ENCODE measurements at places on chromosomes 11 and 22.

- DNase-seq = no peak
These were observed 4.9 kb upstream of the TCN2 start for GRCh38 chr22:30602049-30602448.

DNA sequence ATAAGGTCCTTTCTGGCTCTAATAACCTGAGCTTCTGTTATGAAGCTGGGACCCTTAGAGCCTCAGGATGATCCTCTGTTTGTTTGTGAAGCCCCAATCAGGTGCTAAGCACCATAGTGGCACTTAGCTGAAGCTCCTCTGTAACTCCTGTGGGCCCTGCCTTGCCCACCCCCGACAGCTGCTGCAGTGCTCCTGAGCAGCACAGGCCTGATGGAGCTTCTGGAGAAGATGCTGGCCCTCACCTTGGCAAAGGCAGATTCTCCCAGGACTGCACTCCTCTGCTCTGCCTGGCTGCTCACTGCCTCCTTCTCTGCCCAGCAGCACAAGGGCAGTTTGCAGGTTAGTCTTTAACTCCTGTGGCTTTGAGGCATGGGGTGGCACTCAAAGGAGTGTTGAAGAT, 19.0 kb upstream of the CCDC134 start:
- DNase-seq = no peak

GRCh38 chr11:110053848-110054414, 39.3 kb upstream of the ZC3H12C start:
- DNase-seq = no peak

GRCh38 chr22:24156141-24156912, 25.0 kb upstream of the SUSD2 start:
- no peak for DNase-seq

GRCh38 chr11:28659716-28660348, 551.6 kb downstream of the METTL15 start:
- DNase-seq = no peak

DNA sequence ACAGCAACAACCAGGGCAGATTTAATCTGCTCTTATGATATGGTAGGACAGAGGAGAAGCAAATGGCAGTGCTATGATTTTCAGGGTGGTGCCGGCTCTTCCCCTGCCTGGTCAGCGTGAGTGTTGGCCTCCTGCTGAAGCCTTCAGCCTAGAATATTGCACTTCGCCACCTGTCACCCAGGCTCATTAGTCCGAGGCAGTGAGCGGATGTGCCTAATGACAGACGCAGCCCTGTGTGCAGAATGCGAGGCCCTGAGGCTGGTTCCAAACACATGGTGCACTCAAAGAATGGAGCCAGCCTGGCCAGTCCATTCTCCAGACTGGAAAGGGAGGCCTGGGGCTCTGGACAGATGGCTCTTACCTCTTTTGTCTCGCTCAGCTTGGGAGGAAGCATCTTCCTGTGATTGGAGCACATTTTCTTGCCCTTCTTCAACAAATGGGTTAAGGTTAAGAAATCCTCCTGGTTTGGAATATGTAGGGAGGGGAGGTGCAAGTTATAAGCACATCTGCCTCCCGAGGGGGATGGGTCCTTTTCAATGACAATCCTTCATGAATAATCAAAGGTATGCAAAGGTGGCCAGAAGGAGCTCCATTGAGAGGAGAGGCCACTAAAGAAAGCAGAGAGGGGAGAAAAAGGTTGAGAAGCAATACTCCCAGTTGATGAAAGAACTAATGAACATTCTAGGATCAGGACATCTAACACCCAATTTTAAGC, 39.7 kb upstream of the GALNT18 start:
- no peak for DNase-seq

GRCh38 chr11:46896719-46897406, 21.5 kb downstream of the LRP4 start:
- DNase-seq = no peak

DNA sequence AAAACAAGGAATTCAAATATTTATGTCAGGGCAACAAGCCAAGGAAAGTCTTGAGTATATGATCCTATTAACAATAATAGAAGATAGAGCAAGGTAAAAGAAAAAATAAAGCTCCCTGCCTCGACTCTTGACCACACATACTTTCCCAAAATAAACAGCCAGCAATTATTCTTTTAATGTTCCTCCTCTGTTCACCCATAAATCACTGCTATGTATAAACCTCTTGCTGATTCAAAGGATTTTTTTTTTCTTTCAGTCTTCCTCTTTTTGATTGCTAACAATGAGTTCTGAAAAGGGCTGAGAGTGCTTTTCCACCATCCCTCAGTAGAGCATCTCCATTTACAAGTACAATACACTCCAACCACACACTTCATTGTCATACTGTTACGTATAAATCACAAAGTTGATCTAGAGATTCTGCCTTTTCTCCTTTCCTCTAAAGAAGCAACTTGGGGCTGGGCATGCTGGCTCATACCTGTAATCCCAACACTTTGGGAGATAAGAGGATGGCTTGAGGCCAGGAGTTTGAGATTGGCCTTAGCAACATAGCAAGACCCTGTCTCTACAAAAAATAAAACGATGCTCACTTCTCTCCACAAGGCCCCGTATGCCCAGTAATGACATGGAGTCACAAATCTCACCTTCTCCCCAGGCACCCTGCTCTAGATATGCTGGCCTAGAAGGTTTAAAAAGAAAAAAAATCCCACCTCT, 24.0 kb downstream of the RAB30 start:
- no peak for DNase-seq

DNA sequence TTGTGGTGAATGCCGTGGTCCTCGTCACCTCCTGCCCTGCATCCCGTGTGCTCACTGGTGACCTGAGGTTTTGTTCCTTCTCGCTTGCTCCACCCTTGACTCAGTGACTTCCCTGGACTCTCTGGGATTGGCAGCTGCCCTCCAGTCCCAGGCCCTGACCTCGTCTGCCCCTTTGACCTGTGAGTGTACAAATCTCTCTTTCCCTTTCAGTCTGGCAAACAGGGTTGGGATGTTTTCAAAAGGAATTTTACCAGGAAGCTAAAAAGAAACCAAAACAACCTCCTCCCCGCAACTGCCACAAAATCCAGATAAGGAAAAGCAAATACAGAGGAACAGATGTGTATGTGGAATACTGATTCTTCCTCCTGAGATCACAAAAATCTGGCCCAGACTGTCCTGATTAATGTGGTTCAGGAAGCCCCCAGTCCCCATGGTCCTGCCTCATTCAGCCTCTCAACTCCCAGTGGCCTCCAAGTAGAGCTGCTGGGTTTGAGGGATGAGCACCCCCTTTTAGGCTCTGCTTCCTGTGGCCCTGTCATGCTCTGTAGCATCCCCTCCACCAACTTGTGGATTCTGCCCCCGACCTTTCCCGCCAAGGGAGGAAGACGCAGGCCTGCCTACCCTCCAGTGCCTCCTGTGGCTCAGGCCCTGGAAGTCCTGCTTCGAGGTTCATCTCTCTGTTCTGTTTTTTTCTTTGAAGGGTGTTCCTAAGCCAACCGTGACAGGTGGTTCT, 15.2 kb downstream of the ROBO4 start:
- DNase-seq = no peak

DNA sequence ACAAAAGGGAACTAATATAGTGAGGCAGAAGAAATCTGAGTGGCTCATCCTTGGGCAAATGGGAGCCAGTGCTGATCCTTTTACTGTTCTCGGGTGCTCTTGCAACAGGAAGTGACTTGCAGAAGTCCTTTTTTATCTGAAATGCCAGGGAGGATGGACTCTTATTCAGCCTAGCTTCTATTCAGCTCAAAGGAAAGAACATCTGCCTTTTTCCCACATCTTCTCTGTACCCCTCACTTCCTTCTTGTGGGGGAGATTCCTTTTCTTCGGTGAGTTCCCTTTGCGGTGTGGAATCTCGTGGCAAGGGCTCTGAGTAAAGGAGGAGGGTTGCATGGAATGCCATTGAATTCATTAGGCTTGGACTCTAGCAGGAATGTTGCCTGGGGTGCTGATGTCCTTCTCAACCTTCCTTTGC, 76.2 kb downstream of the ZBTB16 start:
- no peak for DNase-seq

DNA sequence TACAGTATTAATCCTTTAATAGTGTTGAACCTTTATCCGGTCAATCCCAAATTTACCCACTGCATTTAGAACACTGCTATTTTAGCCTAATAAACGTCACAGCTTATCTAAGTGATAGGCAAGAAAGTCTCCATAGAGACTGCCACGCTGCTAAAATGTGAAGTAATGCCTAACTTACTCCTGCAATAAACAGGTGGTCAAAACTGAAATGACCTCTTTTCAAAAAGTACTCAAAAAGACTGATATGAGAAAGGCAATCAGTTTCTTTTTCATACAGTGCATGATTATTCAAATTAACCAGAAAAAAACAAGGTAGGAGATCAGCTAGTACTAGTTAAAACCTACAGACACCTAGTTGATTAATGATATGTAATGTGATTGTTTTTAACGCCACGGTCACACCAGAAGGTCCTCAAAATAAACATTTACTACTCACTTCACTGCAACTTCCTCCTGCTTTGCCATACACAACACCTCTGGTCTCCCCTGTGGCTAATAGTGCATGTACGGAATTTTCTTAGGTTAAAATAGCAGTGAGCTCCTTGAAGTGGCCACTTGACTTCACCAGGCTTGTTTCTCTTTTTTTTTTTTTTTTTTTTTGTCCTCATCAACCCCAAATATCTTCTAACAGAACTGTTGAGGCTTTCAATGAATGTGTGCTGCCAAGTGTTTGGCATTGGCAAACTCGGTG, 8.8 kb downstream of the ATP5MG start:
- DNase-seq = no peak

GRCh38 chr11:28049338-28050216, 58.4 kb downstream of the KIF18A start:
- no peak for DNase-seq

DNA sequence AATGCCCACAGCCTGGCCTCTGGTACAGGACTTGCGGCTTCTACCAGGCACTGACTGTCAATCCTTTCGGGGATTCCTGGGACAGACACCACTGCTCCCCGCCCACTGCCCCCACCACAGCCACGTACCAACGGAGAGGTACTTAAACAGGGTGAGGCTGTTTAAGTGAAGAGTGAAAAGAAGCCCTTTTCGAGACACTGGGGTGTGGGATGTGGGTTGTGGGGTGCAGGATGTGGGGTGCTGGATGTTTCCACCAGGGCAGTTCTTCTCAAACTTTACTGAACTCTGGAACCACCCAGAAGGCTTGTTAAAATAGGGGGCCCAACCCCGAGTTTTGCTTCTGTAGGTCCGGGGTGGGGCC, 34.2 kb upstream of the PRR5 start:
- no peak for DNase-seq

DNA sequence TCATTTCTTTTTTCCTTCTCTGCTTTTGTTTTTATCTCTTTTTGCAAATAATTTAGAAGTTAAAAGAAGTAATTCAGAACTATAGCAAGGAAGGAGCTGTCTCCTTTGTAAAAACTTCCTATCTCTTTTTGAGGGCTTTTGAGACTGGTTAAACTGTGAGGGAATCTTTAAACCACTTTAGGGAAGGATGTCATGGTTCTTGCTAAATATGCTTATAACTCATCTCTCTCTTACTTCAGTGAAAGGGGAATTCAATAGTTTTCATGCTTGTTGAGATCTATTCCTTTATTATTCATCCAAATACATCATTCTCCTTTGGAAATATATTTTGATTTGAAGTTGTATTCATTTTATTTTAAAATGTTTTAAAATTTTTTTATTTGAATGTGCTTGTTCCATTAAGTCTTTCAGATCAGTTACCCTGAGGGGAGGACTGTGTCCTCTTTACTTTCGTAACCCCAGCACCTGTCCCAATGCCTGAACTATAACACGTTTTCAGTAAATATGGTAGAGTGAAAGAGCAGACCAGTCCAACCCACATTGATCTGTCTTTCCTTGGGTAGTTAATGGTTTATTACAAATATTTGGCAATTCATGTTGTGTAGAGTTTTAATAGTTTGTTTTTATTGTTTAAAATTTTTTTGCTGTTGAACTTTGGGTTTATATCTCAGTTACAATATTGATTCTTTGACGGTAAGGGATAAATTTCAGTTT, 27.5 kb downstream of the AMOTL1 start:
- no peak for DNase-seq

DNA sequence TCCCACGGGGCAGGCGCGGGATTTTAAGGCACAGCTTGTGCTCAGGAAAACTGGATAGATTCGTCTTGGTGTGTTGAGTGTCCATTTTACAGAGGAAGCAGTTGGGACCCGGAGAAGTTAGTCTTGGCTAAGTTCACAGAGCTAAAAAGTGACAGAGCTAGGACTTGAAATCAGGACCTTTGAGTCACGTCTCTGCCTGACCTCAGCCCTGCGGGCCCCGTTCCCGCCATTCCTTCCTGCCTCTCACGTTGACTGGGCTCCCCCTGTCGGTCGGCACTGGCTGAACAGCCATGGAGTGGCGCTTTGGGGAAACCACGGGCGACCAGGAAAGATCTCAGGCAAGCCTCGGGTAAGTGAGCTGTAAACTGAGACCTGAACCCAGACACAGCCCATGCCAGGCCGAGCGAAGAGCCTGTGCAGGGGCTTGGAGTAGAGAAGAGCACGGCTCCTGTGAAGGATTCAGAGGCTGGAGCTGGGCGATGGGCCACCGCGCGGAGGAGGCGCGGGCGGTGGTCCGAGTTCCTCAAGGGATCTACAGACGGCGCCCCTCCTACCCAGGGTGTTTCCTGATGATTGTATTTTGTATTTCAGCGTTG, 54.1 kb downstream of the WNT11 start:
- DNase-seq = peak; percentile 45

GRCh38 chr11:113378692-113379091, 8.9 kb upstream of the ANKK1 start:
- DNase-seq = no peak

DNA sequence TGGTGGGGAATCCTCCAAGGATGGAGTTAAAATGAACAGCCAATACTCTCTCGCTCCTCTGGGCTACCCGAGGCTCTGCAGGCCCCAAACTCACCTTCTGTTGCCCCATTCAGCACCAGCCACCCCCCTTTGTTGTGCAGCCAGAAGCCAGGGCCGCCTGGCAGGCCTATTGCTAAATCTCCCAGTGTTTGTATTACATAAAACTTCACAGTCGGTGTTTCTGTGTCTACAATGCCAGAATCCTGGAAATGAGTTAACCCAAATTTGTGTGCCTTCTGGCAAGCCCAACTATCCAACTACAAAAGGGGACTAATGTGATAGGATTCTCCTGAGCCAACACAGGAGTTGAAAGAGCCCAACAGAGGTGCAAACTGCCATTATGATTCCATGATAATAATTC, 9.3 kb downstream of the KCNJ5 start:
- no peak for DNase-seq

DNA sequence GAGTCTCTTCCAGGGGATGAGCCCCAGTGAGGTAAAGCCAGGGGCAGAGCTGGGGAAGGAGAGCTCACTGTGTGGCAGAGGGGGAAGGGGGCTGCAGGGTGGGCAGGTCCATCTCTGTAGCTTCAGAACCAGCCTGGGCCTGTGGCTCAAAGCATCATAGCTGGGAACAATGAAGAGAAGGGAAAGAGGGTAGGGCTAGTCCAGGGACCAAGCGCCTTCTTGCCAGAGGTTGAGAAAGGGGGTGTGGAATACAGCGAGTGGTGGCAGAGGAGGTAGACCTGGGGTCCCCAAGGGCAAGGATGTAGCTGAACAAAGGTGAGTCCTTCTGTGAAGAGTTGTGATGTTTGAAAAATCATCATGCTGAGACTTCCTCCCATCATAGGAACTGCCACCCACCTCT, 1.2 kb upstream of the PLA2G3 start:
- no peak for DNase-seq

- DNase-seq = no peak
These were observed 24.6 kb upstream of the PRR5 start for GRCh38 chr22:44677353-44677840.

All from left renal pelvis (tissue), 4 donors.